ENCODE measurements at places on chromosomes 11 and 22. TPM values are rescaled to one million over a fixed set of nuclear protein-coding genes. Genes with fewer than 3 reads are reported as not detected.

The TMEM121B gene
- 3.3 TPM for total RNA-seq

The OR6T1 gene
- not detected for total RNA-seq

The CNTN5 gene
- 0.05 TPM for total RNA-seq

The GAB2 gene
- total RNA-seq: 30.3 TPM

The UBQLN3 gene
- 0.20 TPM for total RNA-seq

The PLEKHB1 gene
- total RNA-seq: 6.5 TPM

The GDPD4 gene
- not detected for total RNA-seq

The C11orf42 gene
- not detected for total RNA-seq

The MEN1 gene
- 9.3 TPM for total RNA-seq

The TREH gene
- total RNA-seq: not detected

The GTF2H1 gene
- total RNA-seq: 21.7 TPM

The PATE4 gene
- not detected for total RNA-seq

The OR51B4 gene
- not detected for total RNA-seq

The SLC22A8 gene
- not detected for total RNA-seq

The KCNJ1 gene
- 0.13 TPM for total RNA-seq

The LRRC4C gene
- 0.21 TPM for total RNA-seq

The OR51B2 gene
- not detected for total RNA-seq

The PDGFD gene
- 10.8 TPM for total RNA-seq

The SYT7 gene
- total RNA-seq: 11.5 TPM

The OR10A2 gene
- not detected for total RNA-seq

The PDE3B gene
- 7.1 TPM for total RNA-seq

The LINC01488 gene
- 0.13 TPM for total RNA-seq

The UCP3 gene
- total RNA-seq: 1.2 TPM

The GTSE1 gene
- total RNA-seq: 0.59 TPM

The KRTAP5-9 gene
- not detected for total RNA-seq

The APOA1 gene
- total RNA-seq: 81.4 TPM

The RAPSN gene
- 4.4 TPM for total RNA-seq

The INSC gene
- not detected for total RNA-seq

The GPR137 gene
- total RNA-seq: 23.6 TPM

The CASP5 gene
- total RNA-seq: not detected

The OR52N4 gene
- total RNA-seq: not detected

The HBB gene
- 273 TPM for total RNA-seq

The SLC16A8 gene
- not detected for total RNA-seq

The KIAA0930 gene
- total RNA-seq: 13.8 TPM

The KRTAP5-8 gene
- total RNA-seq: not detected

The YAP1 gene
- 60.2 TPM for total RNA-seq

The DCUN1D5 gene
- total RNA-seq: 27.1 TPM

The IGLL1 gene
- not detected for total RNA-seq

The PHETA2 gene
- total RNA-seq: 2.3 TPM

The KCNC1 gene
- total RNA-seq: not detected

Data from heart right ventricle (tissue), 16 donors.